ENCODE measurements at places on chromosomes 5 and 9. TPM values are rescaled to one million over a fixed set of nuclear protein-coding genes. Genes with fewer than 3 reads are reported as not detected.

Gene RANBP3L
- not detected for polyA plus RNA-seq

Gene ANGPTL2
- polyA plus RNA-seq = 39.7 TPM

Gene ECM2
- polyA plus RNA-seq = 1.9 TPM

Gene ITGA1
- polyA plus RNA-seq = 35.2 TPM

Gene ROR2
- 0.59 TPM for polyA plus RNA-seq

All from BJ (cell line).